LoVo (cell line): ENCODE measurements at places on chromosomes 1 and 21.

- no peak for DNase-seq
Observed at GRCh38 chr1:109570414-109570813, 22.0 kb downstream of the GNAI3 start.

DNA sequence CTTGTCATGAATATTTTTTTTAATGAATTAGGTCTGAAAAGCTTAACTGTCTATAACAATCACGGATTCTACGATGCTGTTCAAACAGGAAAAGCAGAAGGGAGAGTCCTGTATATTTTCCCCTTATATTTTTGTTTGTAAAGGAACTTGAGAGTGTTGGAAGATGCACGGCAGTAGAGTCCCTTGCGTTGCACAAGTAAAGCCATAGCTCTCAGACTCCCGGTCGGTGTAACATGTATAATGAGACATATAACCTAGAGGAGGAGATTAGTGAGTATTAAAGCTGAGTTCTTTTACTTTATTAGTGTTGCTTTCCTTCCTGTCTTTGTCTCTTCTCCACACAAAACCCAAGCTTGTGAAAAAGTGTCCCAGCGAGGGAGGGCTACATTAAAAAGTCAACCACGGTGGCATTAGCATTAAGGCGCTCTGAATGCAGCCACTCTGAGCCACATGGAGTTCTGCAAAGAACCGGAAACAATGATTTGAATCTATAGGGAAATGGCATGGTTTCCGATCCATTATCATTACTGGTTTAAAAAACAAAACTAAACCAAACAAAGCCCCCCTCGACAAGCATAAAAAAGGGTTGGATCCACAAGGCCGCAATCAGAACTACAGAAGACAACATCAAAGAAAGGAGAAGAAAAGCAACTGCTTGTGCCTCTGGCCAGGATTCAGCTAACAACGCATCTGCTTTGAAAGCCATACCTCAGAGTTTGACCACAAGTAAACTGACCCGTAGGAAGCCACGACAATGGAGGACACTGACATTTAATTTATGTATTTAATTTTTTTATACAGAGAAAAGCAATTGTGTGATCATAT, 356.8 kb downstream of the LMO4 start:
- no peak for DNase-seq

DNA sequence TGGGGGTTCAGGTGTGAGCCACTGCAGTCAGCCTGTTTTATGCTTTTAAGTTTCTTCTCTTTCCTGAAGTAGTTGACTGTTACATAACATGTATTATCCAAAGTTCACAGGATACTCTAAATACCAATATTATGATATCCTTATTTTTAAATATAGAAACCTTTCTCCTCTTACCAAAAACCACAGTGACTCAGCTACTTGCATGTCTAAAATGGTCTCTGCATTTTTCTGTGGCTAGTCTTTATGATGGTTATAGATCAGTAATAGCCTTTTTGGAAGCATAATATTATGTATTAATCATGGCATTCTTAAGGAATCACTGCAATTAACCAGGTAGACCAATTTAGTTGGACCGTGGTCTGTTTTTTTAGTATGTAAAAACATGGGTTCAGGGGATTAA, 210.8 kb upstream of the CACYBP start:
- no peak for DNase-seq

DNA sequence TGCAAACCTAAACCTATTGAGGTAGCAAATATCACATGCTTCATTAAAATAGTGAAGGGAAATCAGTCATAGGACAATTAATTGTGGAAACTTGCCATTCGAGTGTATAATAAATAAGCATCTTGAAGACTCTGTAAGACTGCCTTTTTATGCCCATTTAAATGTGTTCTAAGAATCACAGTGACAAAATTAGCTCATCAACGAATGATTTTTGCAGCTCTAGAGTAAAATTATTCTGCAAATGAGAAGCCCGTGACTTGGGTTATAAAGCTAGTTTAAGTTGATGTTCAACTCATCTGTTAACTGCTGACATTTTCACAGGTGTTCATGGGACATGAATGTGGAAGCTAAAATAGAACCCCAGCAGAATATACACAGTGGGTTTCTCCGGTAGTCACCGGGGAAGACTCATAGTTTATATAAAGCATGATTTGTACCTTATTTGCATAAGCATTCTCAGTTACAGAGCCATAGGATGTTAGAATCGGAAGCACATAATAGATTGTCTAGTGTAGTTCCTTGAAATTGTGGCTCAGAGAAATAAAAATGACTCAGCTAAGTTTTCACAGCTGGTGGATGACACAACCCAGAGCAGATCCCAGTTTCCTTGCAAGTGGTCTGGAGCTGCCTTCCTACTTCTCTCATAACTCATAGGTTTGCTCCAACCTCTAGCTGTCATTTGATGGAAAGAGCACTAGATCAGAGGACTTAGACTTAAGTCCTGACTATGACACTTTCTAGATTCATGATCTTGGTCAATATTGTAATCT, 107.3 kb downstream of the UCHL5 start:
- no peak for DNase-seq

- no peak for DNase-seq
Observed at GRCh38 chr1:83697961-83698360, 301.0 kb downstream of the TTLL7 start.

DNA sequence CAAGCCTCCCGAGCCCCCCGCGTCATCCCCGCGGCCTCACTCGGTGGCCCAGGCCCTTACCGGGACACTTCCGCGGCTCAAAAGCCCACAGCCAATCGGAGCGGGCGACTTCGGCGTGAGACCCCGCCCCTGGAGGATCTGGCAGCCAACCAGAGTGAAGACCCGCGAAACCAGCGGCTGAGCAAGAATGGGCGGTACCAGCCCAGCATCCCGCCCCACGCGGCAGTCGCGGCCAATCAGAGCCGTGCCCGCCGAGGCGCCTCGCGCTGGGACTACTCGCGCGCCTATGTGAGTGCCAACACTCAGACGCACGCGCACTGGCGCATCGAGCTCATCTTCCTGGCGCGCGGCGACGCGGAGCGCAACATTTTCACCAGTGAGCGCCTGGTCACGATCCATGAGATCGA, 22.5 kb downstream of the DISP3 start:
- DNase-seq, result no peak

DNA sequence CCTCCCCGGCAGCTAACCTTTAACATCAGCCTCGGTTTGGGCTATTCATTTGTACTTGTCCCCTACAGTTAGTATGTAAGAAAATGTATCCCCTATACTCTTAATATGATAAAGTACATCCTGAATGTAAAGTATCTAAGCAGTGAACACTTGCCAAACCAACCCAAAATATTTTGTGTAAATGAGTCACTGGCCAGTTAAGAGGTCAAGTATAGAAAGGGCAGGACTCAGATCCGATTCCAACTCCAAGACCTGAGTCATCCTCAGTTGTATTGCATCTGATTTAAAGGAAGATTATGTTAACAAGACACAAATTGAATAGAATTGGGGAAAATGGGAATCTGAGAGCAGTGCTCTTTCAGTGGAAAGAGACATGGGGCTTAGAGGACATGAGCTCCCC, 84.4 kb downstream of the CD58 start:
- DNase-seq, result no peak

DNA sequence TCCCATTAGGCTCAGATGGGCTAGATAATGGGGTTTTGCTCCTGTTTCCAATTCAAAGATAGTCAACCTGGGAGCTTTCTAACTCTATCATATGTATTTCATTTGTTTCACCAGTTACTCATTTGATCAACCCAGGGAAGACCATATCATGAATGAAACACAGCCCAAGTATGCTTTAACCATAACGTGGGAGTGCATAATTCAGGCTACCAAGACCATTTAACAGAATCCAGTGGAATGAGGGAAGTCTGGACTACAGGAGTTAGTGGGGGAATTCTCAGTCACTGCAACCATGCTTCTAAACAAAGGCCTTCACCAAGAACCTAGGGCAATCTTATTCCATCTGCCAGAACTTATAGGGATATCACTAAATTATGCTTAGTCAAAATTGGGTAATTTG, 15.0 kb upstream of the SLC16A1 start:
- no peak for DNase-seq

GRCh38 chr21:37896788-37897187, 19.5 kb downstream of the KCNJ6 start:
- DNase-seq, result no peak

DNA sequence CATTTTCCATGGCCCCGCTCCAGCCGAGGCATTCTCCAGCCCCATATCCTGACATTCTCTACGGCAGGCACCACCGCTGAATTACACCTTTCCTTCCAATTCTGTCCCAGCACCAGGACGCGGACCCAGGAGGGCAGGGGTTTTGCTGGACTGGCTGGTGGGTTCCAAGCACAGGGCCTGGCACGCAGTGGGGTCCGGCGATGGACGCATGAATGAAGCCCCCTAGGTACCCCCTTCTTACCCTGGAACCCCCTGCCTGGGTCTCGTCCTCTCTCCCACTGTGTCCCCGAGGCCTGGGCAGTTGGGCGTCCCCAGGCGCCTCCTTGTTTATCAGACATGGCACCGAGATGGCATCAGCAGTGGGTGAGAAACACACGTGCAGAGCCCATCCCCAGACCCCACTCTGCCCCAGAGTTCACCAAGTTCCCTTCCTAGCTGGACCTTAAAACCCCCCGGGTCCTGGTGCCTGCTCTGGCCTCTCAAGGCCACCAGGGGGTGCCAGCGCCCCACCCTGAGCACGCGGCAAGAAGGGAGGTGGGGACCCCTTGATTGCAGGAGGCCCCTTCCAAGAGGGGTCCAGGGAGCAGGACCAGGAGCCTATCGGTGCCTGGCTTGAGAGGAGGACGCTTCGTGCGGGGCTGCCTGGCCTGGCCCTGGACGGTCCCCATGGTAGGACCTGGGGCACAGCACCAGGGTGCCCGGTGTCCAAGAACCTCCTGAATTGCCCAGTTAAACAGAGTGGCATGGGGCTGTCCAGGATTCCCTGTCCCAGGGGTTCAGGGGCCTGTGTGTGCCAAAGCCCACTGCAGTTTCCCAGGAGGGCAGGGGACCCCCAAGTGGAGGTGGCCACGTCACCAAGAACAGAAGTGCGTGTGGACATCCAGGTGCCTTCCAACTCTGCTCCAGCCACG, 46.1 kb downstream of the MEGF6 start:
- no peak for DNase-seq

- no peak for DNase-seq
Observed at GRCh38 chr1:170668209-170669106, 4.5 kb downstream of the PRRX1 start.

- no peak for DNase-seq
Observed at GRCh38 chr1:218517459-218517858, 172.3 kb downstream of the TGFB2 start.

GRCh38 chr1:28240024-28240423, 4.1 kb downstream of the ATP5IF1 start:
- DNase-seq, result no peak

- DNase-seq, result no peak
Observed at GRCh38 chr1:30185313-30185712, 538.1 kb downstream of the MATN1 start.

- no peak for DNase-seq
Observed at GRCh38 chr1:204254031-204254661, 40.4 kb upstream of the GOLT1A start.

- DNase-seq, result no peak
Observed at GRCh38 chr1:175434283-175434860, 241.8 kb upstream of the KIAA0040 start.

- peak; percentile 13 for DNase-seq
Observed at GRCh38 chr1:65431111-65431705, 10.7 kb downstream of the LEPR start.

- DNase-seq, result no peak
Observed at GRCh38 chr1:111895469-111895868, 94.0 kb downstream of the KCND3 start.

GRCh38 chr1:64655861-64656260, 89.0 kb upstream of the RAVER2 start:
- DNase-seq, result no peak
